Globus pallidus (tissue), 1 donor: ENCODE measurements at places on chromosomes 16 and 17.

- no peak for DNase-seq
Observed at GRCh38 chr17:37553401-37553966, 55.7 kb downstream of the SYNRG start.

GRCh38 chr16:180681-181564 is 664 bp downstream of the HBQ1 start:
- no peak for DNase-seq

DNA sequence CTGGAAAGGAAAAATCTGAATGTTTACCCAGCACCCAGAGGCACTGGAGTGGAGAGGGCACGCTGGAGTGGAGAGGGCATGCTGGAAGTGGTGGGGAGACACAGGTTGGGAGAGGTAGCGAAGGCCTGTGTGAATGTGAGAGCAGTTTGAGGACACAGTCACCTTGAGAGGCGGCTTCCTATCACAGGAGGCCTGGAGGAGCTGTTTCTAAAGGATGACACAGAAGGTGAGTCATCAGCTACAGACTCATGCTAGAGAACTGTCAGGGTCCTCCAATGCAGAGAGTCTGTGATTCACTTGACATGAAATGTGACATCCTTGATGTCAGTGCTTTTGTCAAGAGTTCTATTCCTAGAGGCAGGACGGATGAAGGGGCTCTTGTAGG is 13.8 kb downstream of the CTRL start:
- DNase-seq = no peak

- no peak for DNase-seq
Observed at GRCh38 chr17:39871801-39872200, 3.8 kb downstream of the ZPBP2 start.

- DNase-seq = no peak
Observed at GRCh38 chr16:67260426-67261063, 11.8 kb downstream of the SLC9A5 start.

DNA sequence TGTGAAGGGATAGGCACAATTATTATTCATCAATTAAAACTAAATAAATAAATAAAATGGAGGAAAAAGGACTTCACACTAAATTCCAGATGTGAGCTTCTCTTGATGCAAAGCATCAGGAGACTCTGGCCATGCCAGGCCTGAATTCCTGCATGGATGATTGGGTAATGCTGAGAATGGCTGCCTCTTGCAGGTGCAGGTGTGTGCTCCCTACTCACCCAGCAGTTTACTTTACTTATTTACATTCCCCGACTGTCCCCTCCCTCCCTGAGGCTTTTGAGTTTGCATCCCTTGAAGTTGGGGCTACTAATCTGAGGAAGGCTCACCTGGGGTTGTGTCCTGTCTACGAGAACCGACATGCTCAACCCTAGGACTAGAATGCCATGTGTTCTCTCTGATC is 200.4 kb downstream of the SHISA9 start:
- DNase-seq = no peak

DNA sequence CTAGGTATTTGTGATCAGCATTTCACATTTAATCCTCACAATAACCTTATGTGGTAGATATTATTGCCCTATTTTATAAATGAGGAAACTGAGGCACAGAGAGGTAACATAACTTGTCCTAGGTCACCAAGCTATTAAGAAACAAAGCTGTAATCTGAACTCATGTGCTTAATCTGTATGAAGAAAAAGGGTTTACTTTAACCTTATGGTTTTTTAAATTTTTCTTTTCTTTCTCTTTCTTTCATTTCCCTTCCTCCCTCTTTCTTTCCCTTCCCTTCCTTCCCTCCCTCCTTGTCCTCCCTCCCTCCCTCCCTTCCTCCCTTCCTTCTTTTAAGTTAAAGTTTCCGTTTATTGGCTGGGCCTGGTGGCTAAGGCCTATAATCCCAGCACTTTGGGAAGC is 105.2 kb upstream of the AMZ2 start:
- no peak for DNase-seq

DNA sequence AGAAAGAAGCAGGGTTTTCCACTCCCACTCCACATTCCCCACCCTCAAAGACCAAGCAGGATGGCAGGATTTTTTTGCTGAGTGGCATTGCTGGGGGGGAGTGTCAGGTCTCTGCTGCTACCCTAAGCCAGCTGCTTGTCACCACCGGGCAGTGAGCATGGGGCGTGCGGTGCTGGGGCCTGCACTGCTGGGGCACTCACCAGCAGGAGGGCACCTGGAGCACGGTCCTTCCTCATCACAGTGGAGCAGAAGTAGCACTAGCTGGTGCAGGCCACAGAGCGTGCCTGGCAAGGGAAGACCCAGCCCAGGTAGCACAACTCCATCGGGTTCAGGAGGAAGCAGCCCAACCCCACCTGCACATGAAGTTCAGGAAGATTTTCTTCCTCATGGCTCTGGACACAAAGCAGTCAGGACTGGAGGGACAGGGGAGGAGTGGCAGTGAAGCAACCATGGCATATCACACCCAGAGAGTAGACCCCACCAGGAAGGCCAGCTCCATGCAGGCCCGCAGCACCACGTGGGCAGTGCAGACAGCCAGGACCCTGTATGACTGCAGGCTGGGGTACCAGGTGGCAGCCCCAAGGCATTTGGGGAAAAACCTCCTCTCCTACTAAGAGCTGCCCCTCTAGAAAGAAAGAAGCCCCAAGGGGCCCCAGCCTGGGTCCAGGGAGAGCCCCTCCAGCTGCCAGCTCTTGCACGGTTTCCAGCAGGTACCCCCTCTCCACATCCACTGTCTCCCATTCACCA is 16.7 kb upstream of the MYO18A start:
- DNase-seq = no peak

DNA sequence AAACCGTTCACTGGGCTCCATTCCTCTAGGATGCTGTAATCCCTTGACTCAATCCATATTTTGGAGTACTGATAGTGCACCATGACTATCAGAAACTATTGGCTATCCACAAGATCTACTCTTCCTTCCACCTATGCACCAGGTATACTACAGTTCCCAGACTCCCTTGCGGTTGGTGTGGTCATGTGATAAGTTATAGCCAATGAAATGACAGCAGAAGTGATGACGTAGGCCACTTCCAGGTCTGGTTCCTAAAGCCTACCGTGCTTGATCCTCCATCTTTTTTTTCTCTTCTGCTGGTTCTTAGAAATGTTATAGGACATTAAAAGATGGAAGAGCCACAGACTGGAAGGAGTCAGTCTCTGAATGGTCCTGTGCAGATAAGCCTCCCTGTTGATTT is 278.8 kb upstream of the C16orf82 start:
- DNase-seq = no peak

DNA sequence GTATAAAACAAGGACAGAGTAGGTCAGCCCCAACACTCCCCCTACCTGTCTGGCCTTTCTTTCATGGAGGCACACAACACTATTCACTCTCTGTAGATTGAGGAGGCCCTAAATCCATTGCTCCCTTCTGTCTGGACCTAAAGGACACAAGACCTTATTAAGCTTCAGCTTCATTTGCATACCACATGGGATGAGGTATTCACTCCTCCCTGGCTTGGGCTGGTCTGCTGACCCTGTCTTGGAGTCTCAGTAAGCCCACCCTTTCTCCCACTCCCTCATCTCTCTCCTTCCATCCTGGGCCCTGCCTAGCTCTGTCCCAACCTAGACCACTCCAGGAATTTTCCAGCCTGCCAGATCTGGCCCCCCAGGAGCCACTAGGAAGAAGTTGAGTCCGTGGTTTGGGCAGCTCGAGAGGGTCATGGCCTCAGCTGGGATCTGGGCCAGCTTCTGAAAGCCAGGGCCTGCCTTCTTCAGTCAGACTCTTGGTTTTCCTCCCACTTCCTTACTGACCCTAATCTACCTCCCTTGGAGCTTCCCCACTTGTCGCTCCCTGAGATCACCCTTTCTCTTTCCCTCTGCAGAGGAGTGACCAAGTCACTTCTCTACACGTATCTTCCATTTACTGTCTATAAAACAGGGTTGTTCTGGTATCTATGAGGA is 6.5 kb upstream of the LLGL1 start:
- no peak for DNase-seq

DNA sequence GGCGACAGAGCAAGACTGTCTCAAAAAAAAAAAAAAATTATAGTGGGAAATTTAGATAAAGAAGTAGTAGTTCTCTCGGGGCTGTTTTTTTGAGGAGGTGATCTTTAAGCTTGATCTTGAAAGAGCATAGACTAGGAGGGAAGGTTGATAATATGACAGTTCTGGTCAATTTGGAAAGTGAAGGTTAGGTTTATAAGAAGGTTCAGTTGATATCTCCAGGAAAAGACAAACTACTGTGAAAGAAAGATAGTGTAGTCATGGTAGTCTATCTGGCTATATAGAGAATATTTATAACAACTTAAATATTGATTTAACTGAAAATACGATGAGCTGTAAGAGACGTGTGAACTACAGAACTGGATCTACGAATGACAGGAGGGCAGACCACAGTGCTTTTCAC is 3.1 kb downstream of the ATF7IP2 start:
- no peak for DNase-seq

- peak; percentile 88 for DNase-seq
Observed at GRCh38 chr17:39652587-39653315, 12.4 kb upstream of the TCAP start.

DNA sequence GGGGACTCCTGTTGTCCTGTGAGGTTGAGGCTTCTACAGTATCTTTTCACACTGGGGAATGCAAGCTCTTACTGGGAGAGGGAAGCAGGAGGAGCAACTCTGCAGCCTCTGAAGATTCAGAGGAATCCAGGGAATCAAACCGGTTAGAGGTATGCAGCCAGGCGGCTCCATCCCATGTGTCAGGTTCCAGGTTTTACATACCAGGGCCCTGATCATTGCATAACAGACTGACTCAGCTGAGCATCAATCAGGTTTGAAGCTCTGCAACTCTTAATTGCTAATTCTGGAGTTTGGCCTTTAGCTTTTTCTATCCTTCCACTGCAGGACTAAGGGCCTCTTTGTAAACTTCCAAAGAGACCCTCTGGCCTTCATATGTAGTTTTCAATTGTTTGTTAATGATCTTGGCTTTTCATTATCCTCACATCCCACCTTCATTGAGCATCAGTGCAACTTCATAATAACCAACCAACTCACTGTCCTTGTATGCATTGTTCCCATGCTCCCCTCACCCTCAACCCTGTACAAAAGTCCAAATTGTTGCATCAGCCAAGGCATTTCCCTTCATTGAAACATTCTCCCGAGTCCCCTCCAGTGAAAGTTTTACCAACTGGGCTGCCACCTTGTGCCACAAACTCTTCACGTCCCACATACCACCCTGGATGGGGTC is 59.7 kb upstream of the DHX40 start:
- DNase-seq = no peak

DNA sequence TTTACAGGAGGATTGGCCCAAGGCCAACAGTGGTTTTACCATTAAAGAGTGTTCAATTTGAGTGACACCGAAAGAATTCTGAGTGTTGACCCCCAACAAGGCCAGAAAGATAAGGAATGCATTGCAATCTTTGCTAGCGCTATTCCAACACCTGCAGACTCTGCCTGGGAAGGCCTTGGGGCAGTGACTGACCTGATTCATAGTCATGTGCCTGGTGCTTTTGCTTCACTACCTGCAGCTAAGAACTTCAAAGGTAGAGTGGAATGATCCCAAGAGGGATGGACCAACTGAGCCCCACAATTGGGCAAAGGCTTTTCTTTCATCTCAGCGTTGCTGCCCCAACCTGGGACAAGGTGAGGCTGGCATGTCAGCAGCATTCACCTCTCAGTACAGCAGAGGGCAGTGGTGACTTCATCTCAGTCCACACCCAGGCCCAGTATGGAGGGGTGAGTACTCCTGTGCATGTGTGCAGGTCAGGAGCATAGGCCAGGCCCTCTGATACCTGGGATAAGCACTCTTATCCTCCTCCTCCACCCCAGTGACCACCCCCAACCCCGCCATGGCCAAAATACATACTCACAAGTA is 149.6 kb upstream of the GNAO1 start:
- DNase-seq = peak; percentile 15

- DNase-seq = peak; percentile 59
Observed at GRCh38 chr16:80948886-80949493, 57.7 kb downstream of the CMC2 start.

DNA sequence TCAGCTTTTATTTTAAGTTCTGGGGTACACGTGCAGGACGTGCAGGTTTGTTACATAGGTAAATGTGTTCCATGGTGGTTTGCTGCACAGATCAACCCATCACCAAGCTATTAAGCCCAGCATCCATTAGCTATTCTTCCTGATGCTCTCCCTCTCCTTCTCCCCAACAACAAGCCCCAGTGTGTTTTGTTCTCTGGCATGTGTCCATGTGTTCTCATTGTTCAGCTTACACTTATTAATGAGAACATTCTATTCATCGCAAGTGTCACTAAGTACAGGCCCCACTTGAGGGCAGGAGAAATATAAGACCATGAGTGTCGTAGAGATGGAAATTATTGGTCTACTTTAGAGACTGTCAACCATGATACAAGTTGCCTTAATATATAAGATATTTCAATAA is 615.1 kb downstream of the CDH8 start:
- DNase-seq = peak; percentile 51

GRCh38 chr16:31251435-31251834 is 8.3 kb upstream of the ITGAM start:
- DNase-seq = no peak

GRCh38 chr16:74771656-74772315 is 2.8 kb downstream of the FA2H start:
- no peak for DNase-seq

DNA sequence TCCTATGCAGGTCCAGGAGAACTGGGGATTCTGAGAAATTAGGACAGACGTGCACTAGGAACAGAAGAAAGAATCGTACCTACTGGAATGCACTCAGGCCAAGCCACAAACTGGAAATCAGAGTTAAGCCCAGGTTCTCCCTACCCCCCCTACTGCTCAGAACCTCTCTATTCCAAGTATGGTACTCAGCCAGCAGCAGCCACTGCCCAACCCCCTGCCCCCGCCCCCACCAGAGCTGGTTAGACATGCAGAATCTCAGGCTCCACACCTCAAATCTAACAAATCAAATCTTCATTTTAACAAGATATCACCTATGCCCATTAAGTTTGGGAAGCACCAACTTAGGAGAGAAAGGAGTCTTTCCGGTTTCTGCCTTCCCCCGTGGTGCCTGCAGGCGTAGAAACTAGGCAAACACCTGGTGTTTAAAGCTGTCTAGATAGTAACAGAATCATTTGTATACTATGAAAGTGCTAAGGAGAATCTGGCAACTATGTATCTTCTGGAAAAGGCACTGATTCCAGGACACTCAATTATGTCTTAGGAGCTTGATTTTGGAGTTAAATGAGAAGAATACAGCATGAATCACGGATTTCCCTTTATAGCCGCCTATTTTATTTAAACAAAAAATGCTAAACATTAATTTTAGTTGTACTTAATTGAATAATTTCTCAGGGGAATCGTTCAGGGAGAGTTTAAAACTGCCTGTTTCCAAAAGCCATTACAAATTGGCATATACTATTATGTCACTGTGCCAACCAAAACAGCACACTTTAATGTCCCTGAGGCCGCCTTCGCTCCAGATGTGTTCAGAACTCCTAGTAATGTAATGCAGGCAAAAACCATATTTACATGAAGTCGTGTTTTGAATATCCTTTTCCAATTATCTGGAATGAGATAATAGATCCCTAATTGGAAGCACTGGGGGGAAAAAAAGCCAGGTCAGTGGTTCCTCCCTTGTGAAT is 166.5 kb downstream of the STX8 start:
- no peak for DNase-seq
